Hematopoietic multipotent progenitor cell treated with erythropoietin and hydrocortisone succinate and interleukin-3 and kit ligand, for 6 days (in vitro differentiated cells): ENCODE measurements at places on chromosomes 5 and 9.

- no peak for DNase-seq
Measured at GRCh38 chr9:107875571-107875980, 386.0 kb upstream of the KLF4 start.

DNA sequence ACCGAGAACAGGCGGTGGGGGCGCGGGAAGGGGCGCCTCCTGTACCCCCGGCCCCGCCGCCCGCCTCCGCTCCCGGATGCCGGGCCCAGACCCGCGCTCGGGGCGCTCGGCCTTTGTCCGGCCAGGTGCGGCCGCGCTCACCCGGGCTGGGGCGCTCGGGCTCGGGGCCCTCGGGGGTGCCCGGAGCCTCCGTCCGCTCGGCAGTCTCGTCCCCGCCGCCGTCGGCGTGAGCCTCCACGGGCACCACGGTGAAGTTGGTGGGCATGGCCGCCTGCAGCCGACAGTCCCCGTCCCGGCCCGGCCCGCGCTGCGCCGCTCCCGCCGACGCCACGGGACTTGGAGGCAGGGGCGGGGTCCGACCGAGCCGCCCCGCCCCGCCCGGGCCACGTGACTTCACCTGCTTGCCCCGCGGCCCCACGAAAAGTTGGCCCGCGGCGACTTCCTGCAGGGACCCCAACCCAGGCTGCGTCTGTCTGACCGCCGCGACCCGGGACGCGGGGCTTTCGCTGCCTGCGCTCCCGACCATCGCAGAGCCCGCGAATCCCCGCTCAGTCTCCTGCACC, at the start of gene SLC12A7:
Gene SLC12A7 (minus strand): TSS at position 337 of the 563 bp plus-strand sequence. CDS start 72 bp downstream, at position 265.
- DNase-seq: peak; percentile 70

- DNase-seq: no peak
Measured at GRCh38 chr5:170408877-170409660, 19.9 kb upstream of the KCNMB1 start.

DNA sequence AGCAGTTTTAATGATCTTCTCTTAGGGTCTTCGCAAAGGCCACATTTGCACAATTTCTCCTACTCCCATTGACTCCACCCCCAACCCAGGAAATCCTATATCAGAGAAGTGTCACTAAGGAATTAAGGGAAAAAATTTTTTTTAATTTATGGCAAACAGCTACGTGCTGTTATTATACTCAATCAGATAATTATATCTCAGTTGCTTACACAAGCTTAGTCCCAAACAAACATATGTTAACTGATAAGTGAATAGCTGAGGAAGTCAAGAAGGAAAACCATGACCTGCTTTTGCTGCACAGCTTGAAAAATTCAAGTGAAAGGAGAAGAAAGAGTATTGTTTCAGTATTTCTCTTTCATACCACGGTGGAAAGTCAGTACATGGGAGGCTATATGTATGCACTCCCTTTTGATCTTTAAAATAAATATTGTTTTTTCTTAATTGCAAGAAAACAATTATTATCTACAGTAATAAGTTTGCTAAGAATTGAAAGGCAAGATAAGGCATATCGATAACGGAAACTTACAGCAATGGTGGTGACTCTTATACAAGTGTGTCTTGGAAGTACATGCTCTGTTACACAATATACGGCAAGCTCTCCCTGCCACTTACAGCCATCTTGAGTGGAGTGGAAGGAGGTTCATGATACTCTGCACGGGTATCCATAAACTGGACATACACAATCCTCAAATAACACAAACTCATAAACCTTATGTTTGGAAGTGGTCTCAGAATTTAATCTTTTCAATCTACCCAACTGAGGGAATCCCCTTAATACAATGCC, 167.9 kb upstream of the FREM1 start:
- no peak for DNase-seq
